ENCODE measurements at places on chromosomes 7 and 10. TPM values are rescaled to one million over a fixed set of nuclear protein-coding genes. Genes with fewer than 3 reads are reported as not detected.

Gene SDK1
- total RNA-seq = 15.1 TPM

Gene PRF1
- 0.90 TPM for total RNA-seq

Gene MRC1
- total RNA-seq = 41.2 TPM

Gene CDK14
- total RNA-seq = 78.5 TPM

Gene ARHGEF5
- 3.6 TPM for total RNA-seq

Gene PKD2L1
- total RNA-seq = not detected

Gene MMD2
- total RNA-seq = 0.11 TPM

Gene NEUROD6
- total RNA-seq = not detected

Gene TAS2R4
- 8.1 TPM for total RNA-seq

Gene BAIAP2L1
- total RNA-seq = 4.9 TPM

Gene NUTM2A
- total RNA-seq = 0.69 TPM

Gene ZNF862
- 16.5 TPM for total RNA-seq

Gene LYZL1
- total RNA-seq = not detected

Gene WNT8B
- total RNA-seq = 0.11 TPM

Gene DNAJC12
- total RNA-seq = 9.8 TPM

Gene TMEM26
- total RNA-seq = 11.7 TPM

Gene TUBB8
- not detected for total RNA-seq

Gene SLC26A4
- 1.1 TPM for total RNA-seq

Gene RAMP3
- 5.7 TPM for total RNA-seq

Gene ATP6V0E2
- total RNA-seq = 8.2 TPM

Gene BICC1
- total RNA-seq = 45.3 TPM

Gene ANXA8
- total RNA-seq = 7.7 TPM

Gene TMEM236
- 1.2 TPM for total RNA-seq

Gene SPOCK2
- 3.2 TPM for total RNA-seq

Gene IKZF5
- total RNA-seq = 19.1 TPM

Gene CALU
- 345 TPM for total RNA-seq

Gene SPDYE2B
- not detected for total RNA-seq

Gene CXCL12
- total RNA-seq = 154 TPM

Gene DUSP5
- total RNA-seq = 8.5 TPM

Gene HOXA13
- 43.2 TPM for total RNA-seq
